ENCODE measurements at places on chromosomes 12 and 14.
A peak's percentile ranks its signal among the peaks of the same experiment; 100 is the strongest.

DNA sequence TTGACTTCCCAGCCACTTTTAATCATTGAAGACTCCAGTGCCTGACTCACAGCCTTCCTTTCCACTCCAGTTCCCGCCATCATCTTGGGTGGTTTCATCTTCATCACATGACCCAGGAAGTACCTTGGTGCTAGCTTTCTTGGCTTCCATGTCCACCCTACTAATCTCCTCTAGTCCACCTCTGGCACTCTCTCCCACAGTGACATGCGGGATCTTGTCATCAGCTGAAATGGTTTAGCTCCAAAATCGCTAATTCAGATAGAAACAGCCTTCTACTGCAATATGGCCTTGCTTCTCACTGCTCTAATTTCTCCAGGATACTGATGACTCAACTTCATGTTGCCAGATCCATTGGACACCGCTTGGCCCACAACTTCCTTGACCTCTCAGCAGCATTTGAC, 24.5 kb downstream of the WDR20 start:
- no peak for DNase-seq

DNA sequence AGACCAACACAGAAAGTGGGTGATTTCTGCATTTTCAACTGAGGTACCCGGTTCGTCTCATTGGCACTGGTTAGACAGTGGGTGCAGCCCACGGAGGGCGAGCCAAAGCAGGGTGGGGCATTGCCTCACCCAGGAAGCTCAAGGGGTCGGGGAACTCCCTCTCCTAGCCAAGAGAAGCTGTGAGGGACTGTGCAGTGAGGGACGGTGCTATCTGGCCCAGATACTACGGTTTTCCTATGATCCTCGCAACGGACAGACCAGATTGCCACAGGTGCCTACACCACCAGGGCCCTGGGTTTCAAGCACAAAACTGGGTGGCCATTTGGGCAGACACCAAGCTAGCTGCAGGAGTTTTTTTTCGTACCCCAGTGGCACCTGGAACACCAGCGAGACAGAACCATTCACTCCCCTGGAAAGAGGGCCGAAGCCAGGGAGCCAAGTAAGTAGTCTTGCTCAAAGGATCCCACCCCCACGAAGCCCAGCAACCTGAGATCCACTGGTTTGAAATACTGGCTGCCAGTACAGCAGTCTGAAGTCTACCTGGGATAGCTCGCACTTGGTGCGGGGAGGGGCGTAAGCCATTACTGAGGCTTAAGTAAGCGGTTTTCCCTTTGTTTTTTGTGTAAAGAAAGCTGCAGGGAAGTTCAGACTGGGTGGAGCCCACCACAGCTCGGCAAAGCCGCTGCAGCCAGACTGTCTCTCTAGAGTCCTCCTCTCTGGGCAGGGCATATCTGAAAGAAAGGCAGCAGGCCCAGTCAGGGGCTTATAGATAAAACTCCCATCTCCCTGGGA, 25.5 kb upstream of the NAA30 start:
- no peak for DNase-seq

GRCh38 chr12:92486443-92487137, 216.2 kb upstream of the PLEKHG7 start:
- DNase-seq, result no peak

GRCh38 chr14:61104358-61104757, 123.3 kb downstream of the SLC38A6 start:
- DNase-seq, result no peak

- no peak for DNase-seq
These were observed 88.9 kb upstream of the MED13L start for GRCh38 chr12:116366456-116366776.

- no peak for DNase-seq
These were observed 174.4 kb downstream of the SYT10 start for GRCh38 chr12:33265033-33265731.

DNA sequence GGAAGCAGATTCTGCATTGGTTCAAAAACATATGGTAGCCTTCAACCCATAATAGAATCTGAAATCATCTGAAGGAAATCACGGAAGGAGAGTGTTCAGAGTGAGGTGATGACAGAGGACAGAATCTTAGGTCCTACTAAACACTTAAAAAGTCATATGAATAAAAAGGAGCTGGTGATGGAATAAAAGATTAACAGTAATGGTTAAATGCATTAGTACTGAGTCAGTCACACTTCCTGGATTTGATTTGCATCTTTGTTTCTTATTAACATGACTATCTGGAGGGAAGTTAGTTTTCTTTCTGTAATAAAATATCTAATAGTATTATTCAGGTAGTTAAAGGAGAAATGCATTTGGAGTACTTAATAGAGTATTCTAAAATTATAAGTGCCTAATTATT, 296.3 kb upstream of the ATXN7L3B start:
- no peak for DNase-seq

DNA sequence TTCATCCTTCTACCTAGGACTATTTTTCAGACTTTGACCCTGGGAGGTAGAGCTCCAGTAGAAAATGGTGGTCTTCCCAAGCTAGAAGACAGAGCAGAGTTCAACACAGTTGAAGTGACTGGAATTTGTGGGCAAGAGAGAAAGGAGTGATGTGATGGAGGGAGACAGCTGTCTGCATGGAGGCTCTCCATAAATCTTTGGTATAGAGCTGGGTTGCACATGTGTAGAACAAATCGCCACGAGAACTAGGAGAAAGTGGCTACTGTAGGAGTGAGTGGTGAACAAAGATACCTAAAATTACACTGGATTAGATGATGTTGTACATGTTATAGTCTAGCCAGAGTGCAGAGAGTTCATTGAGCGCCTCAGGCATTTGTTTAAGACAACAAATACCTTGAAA, 14.5 kb downstream of the GPR135 start:
- DNase-seq, result no peak

GRCh38 chr12:66032739-66033138, 97.8 kb downstream of the LLPH start:
- no peak for DNase-seq

- no peak for DNase-seq
These were observed 614 bp upstream of the MARK3 start for GRCh38 chr14:103384450-103385151.

DNA sequence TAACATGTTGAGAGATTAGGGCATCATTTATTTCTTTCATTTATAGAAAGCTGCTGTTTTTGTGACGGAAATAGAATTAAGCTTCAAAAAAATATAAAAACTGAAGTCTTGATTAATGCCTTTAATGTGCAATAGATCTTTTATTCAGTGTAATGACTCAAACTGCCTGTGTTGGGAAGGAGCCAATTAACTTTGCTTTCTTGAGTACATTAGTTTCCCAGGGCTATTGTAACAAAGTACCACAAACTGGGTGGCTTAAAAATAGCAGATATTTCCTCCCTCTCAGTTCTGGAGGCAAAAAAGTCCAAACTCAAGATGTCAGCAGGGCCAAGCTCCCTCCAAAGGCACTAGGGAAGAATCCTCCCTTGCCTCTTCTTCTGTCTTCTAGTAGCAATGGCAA, 36.6 kb downstream of the EID3 start:
- DNase-seq, result no peak

DNA sequence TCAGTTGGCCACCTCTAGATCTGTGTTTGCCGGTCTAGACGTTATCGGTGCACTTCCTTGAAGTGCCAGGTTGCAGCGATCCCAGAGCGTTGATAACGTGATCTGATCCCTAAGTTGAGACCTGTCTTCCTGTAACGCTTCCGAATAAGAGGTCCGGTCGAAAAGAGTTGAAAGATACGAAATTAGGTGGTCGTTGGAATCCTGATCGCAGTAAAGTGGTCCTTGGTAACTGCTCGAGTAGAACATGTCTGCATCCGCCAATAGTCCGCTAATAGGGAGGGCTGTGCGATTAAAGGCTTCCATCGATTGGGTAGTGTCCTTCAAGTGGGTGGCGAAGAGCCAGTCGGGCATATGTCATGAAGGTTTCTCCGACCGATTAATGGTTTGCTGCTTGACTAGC, 2.7 kb downstream of the SRSF5 start:
- no peak for DNase-seq

- no peak for DNase-seq
These were observed 340.6 kb downstream of the SEC23A start for GRCh38 chr14:38762426-38762825.

DNA sequence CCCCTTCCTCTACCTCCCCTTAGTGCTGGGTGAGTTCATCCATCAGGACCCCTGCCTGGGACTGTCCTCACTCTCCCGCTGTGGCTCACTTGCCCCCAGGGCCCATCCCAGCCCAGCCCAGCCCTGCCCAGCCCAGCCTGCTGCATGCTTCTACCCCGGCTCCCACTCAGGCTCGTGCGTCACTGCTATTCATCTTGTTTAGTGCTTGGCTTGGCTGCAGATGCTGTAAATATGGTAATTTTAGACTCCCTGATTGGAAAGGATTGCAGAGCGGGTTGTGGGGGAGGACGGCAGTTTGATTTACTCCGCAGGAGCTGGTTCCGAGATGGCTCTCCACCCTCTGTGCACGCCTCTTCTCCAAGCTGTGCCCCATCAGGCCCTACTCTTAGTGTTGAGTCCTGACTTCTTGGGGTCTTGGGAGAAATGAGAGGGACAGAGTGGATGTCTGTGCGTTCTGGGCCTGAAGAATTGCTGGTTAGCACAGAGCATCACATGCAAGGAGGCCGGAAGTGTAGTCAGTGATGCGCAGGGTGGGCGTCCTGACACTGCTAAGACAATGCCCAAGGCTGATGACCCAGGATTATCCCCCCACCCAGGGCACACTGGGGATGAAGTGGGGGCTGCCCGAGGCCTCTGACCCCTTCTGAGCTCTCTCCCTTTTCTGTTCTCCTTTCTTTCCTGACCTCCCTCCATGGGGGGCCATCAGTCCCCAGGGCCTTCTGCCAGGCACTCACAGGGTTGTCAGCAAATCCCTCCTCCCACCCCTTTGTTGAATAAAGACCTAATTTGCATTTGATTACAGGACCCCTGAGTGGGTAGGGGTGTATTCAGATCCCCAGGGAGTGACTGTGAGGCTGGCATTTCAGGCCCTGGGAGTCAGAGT, 244.4 kb downstream of the ZFP36L1 start:
- peak; percentile 95 for DNase-seq

GRCh38 chr12:115697340-115697739, 580.2 kb downstream of the MED13L start:
- no peak for DNase-seq

DNA sequence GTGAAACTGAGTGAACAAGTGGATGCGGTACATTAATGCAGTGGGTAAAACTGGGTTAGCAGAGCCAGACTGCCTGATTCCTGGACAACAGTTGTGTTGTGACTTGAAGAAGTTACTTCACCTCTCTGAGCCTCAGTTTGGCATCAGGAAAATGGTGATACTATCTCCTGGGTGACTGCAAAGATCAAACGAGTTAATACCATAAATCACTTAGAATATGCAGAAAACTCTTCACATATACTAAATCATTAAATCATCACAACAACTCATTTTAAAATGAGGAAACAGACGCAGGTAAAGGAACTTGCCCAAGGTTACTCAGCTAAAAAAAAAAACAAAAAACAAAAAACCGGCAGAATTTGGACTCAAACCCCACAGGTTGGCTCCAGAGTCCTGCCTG, 811 bp downstream of the MTERF2 start:
- no peak for DNase-seq

DNA sequence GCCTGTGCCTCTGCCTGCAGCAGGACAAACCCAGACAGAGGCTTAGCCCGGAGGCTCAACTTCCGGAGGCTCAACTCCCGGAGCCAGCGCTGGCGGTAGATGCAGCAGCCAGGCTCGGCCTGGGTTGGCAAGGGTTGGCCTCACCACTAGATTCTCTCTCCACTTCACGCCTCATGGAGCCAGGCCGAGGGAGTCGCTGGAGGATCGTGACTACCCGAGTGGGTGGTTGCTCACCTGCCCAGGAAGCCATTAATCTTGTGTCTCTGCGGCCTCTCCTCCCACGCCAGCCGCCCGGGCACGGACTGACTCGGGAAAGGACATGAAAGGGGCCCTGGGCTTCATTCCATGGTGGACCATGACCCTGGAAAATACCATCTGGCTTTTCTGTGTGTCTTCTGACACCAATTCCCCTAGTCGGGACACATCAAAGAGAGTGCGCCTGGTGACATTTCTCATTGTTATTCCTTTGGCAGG, 20.8 kb downstream of the ESRRB start:
- DNase-seq, result no peak

- DNase-seq, result no peak
These were observed 50.9 kb downstream of the DAO start for GRCh38 chr12:108930756-108931155.

- DNase-seq, result no peak
These were observed 251.9 kb upstream of the SOX5 start for GRCh38 chr12:24201258-24201970.

DNA sequence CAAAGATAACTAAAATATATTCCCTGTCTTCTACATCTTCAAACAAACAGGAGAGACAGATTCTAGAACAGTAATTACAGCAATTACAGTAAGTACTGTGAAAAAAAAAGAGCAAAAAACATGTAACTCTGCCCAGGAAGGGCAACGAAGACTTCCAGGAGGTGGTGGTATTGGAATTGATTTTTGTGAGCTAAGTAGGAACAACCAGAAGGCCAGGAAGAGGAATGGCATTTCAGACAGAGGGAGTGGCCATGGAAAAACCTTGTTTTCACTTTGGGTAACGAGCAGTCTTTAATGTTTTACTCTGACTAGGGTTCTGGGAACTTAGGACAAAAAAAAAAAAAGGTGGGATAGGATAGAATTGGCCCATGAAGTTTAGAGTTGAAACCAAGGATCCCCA, 196.3 kb upstream of the PLEKHG7 start:
- DNase-seq, result no peak

- DNase-seq, result peak; percentile 69
These were observed 55.1 kb downstream of the CMAS start for GRCh38 chr12:22100958-22101748.

GRCh38 chr14:52951681-52952554, 1.1 kb upstream of the FERMT2 start:
- peak; percentile 81 for DNase-seq

- no peak for DNase-seq
These were observed 29.2 kb upstream of the WSCD2 start for GRCh38 chr12:108099778-108100489.

- DNase-seq, result no peak
These were observed 23.1 kb downstream of the ADCY6 start for GRCh38 chr12:48765753-48766162.

GRCh38 chr12:32505067-32505945, 105.9 kb downstream of the FGD4 start:
- DNase-seq, result no peak

DNA sequence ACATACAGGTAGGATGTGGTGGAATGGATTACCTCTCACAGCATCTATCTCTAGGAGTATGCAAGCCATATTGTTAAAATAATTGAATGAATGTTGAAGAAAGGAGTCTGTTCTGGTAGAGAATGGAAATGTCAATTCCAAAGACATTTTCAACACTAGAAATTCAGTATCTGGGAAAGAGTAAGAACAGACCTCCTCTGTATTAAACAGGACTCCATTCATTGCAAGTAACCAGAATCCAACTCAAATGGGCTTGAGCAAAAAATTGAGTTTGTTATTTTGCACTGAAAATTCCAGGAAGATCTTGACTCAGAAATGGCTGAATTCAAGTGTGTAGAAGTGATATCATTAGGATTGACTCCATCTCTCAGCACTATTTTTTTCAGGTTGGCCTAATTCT, 168.1 kb downstream of the C12orf42 start:
- no peak for DNase-seq

GRCh38 chr14:25103271-25103670, 53.3 kb upstream of the STXBP6 start:
- DNase-seq, result no peak

- no peak for DNase-seq
These were observed 3.5 kb downstream of the HMGA2 start for GRCh38 chr12:65827827-65828231.

All from fibroblast of the conjunctiva (primary cell).